ENCODE measurements at places on chromosomes 1 and 21. TPM values are rescaled to one million over a fixed set of nuclear protein-coding genes. Genes with fewer than 3 reads are reported as not detected.

The KCNJ9 gene
- not detected for total RNA-seq

The ABCA4 gene
- total RNA-seq = 1.5 TPM

The RALGPS2 gene
- total RNA-seq = 5.4 TPM

The PLPPR5 gene
- not detected for total RNA-seq

The CDCA8 gene
- total RNA-seq = 56.5 TPM

The C1orf87 gene
- total RNA-seq = not detected

The OR10K2 gene
- total RNA-seq = not detected

All from Panc1 (cell line).